ENCODE measurements at places on chromosomes 2 and 18.

DNA sequence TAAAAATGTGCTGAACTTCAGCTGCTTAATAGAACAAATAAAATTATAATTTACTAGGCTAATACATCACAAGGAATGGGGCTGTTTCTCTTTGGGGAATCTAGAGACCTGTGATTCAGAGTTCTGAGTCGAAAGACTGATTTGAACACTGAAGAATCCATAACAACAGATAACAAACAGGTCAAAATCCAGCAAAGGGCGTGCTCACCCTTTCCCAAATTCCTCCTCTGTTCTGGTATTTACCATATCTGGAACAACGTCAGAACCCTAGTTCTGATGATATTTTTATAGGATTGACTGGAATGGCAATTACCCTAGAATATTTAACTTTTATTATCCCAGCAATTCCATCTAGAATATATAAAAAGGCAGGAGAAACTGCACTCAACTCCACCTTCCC is 66.0 kb upstream of the ITGA6 start:
- no peak for DNase-seq

DNA sequence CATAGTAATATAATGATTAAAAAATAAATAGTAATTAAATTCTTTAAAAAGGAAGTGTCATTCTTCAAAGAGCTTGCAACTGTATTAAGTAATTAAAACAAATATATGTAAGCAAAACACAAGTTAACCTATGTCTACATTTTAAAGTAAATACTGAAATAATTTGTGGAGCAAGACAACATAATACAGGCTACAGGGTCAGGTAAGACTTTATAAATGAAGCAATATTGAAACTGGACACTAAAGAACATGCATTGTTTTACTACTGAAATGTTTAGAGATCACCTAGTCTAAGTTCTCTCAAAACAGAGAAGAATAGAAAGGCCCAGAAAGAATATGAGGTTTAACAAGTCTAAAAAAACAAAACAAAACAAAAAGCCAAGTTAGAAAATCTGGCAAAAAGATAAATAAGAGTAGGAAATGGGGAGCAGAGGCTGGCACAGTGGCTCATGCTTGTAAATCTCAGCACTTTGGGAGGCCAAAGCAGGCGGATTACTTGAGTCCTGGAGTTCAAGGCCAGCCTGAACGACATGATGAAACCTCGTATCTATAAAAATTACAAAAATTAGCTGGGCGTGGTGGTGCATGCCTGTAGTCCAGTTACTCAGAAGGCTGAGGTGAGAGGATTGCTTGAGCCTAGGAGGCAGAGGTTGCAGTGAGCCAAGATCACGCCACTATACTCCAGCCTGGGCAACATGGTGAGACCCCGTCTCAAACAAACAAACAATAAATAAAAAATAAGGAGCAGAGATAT is 34.4 kb downstream of the VPS54 start:
- no peak for DNase-seq

- DNase-seq, result no peak
Observed at GRCh38 chr2:131046918-131047652, 46.2 kb downstream of the FAM168B start.

DNA sequence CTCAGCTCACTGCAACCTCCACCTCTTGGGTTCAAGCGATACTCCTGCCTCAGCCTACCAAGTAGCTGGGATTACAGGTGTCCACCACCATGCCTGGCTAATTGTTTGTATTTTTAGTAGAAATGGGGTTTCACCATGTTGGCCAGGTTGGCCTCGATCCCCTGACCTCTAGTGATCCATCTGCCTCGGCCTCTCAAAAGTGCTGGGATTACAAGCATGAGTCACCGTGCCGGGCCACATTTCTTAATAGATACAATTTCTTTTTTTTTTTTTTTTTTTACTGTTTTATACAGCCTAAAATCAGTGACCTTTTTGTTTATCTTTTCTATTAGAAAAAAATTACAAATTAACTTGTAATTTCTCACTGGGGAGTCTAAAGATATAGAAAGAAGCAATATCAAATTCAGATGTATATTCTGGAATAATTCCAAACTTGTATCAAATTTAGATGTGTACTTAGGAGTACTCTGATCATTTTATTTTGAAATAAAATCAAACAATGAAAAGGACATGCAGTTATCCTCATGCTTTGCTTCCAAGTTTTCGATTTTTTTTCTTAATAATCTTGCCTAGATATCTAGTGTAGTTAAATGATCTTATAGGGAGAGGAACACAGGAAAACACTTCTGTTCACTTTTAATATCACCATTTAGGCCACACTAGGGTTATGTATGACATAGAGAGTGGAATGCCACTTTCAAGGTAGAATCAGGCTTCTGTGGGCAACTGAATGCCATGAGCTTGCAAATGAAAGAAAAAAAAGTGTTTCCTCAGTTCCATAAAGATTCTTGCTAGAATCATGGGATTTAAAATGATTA is 1089.3 kb downstream of the SUCLG1 start:
- no peak for DNase-seq

DNA sequence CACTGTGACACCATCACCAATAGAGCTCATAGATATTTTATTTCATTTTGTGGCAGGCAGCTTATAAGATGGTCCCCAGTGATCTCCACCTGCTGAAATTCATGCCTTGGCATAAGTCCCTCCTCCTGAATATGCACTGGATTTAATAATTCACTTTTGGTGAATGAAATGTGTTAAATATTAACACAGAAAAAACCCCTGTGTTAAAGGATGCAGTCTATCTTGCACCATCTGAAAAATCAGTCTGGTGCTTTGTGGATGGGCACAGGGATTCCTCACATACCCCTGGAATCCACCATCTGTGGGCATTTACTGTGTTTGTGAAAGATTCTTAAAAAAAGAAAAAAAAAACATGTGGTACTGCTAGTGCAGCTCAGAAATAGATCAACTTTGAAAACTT is 26.1 kb upstream of the WIPF1 start:
- no peak for DNase-seq

DNA sequence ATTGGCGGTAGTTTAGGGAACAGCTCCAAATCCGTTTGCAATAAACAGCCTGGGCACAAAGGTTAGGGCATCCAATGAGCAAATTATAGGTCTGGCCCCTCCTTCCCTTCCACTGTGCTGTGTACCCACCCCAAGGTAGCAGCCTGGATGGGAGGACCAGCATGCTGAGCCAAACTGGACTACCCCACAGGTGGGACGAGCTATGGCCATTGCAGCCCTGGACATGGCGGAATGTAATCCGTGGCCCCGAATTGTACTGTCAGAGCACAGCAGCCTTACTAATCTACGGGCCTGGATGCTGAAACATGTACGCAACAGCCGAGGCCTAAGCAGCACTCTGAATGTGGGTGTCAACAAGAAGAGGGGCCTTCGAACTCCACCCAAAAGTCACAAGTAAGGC is 6.7 kb downstream of the AGBL5 start:
- DNase-seq, result no peak

DNA sequence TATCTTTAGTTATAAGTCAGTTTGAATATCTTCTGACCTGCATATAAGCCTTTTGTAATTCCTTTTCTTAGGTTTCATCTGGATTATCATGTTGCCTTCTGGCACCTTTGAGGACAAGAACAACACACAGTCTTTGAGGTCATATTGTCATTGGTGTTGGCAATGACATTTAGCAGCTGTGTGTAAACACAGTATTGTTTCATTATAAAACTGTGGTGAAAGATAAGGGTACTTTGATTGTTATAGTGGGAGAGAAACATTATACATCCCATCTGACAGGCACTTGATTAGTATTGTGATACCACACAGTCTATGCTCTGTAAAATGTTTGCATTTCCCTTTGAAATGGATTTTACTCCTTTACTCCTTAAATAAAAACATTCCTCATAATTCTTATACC is 313.5 kb downstream of the RPRM start:
- DNase-seq, result no peak

Measured in D341Med (cell line).